GM20000 (cell line): ENCODE measurements at places on chromosomes 12 and 14.
A peak's percentile ranks its signal among the peaks of the same experiment; 100 is the strongest.

DNA sequence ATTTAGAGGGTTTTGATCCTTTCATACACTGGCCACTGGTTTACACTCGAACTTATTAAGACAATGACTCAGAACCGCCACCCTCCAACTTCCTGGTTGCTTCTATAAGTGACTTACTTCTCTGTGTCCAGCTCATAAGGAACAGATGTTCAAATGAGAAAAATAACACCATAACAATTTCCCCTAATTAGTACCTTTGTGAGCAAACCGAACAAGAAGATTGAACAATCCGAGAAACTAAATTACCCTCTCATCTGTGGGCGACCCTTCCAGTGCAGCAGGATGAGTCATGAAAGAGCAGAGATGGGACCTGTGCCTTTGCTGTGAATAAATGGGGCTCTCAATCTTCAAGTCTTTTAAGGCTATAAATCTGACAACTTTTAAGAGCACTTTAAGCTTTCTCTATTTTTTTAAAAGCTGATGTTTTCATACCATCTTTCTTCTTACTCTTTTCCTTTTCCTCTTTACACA is 146.8 kb upstream of the RASSF8 start:
- DNase-seq: peak; percentile 24

GRCh38 chr12:111598637-111599452 is at the start of gene ATXN2:
Gene ATXN2 (minus strand): TSS chr12:111599315. CDS start chr12:111599034, 281 bp downstream.
- peak; percentile 96 for DNase-seq

- DNase-seq: no peak
Measured at GRCh38 chr14:68081489-68081888, 261.9 kb downstream of the RAD51B start.

GRCh38 chr14:36430169-36430568 is 89.9 kb downstream of the NKX2-1 start:
- no peak for DNase-seq

- peak; percentile 45 for DNase-seq
Measured at GRCh38 chr14:71290960-71291466, 383.8 kb downstream of the PCNX1 start.

DNA sequence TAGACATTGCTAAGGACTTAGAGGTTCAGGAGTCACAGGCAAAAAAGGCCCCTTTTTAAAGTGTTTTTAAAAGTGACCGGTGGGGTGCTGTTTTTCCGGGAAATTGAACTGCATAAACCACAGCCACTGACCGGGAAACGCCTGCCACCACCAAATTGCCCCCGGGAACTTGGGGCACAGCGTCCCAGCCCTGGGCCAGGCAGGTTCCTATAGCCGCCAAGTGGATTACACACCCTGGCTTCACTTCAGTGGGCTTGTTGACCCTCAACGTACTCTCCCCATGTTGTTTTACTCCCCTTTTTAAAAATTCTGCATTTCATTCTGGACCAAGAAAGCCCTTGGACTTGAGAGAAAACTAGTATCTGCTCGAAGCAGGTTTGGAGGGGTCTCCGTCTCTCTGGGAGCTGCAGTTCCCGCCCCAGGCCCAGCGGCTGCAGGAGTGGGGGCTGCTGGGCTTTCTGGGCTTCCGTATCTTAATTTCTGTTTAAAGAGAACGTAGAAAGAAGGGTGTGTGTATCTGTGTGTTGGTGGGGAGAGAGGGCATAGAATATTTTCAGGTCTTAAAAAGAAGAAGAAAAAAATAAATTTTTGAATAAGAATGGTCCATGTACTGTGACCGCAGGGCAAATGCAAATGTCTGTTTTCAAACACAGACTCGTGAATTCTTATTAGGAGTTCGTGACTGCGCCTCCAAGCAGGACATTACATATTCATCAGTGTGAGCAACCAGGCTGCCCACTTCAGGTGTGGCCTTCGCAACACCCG is 82.9 kb downstream of the PAPOLA start:
- peak; percentile 1 for DNase-seq

GRCh38 chr14:92173668-92174067 is 51.9 kb downstream of the CPSF2 start:
- no peak for DNase-seq

DNA sequence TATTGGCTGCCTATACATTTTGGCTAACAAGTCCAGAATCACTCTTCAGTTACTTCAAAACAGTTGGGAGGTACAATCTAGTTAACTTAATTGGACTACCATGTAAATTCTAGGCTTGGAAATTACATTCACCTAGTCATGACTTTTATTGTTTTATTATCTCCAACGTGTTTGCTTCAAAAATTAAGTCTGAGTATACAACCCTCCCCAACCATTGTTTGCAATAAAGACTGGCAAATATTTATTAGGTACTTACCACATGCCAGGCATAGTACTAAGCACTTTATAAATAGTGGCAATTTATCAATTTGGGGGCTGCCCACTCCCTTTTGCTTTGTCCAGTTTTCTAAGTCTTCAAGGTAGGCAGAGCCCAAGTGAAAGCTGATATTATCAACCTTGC is 30.3 kb downstream of the TXNDC16 start:
- no peak for DNase-seq

DNA sequence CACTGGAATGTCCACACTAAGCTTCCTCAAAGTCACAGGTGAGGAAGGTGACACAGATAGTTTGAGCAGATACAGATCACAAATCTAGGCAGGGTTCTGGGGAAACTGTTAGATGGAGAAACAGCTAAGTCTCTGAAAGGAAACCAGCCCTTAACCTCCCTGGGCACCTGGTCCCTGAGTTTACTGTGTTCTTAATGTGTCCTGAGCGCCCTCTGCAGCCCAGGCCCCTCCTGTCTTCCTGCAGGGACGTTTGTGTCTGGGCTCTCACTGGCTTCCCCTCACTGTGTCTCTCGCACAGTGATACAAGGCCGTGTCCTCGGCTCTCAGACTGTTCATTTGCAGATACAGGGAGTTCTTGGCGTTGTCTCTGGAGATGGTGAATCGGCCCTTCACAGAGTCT is 684.3 kb downstream of the TMEM121 start:
- DNase-seq: peak; percentile 8

DNA sequence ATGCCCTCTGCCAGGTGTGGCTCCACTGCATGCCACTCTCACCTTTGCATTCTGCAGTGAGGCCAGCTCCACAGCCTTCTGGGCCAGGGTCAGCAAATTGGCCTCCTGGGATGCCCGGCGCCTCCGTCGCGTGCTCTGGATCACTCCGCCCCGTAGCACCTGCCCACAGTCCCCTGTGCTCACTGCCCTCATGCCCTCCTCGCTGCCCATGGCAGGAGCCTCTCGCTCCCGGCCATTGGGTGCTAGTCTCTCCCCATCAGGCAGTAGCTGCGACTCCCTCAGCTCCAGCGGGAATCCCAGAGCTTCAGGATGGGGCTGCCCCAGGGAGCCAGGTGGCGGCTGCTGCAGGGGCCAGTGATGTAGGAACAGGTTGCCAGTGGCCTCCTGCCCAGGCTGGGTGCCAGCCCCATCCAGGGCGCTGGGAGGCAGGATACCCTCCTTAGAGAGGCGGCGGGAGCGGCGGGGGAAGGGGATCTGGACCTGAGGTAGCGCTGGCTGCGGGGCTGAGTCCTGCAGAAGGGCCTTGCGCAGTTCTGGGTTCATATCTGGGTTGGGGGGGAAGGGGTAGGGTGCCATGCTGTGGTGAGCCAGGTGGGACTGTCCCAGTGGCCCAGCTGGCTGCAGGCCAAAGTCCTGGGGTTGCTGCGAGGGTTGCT is 24.5 kb upstream of the PNMA1 start:
- no peak for DNase-seq

- no peak for DNase-seq
Measured at GRCh38 chr12:123142921-123143735, 7.8 kb downstream of the PITPNM2 start.

DNA sequence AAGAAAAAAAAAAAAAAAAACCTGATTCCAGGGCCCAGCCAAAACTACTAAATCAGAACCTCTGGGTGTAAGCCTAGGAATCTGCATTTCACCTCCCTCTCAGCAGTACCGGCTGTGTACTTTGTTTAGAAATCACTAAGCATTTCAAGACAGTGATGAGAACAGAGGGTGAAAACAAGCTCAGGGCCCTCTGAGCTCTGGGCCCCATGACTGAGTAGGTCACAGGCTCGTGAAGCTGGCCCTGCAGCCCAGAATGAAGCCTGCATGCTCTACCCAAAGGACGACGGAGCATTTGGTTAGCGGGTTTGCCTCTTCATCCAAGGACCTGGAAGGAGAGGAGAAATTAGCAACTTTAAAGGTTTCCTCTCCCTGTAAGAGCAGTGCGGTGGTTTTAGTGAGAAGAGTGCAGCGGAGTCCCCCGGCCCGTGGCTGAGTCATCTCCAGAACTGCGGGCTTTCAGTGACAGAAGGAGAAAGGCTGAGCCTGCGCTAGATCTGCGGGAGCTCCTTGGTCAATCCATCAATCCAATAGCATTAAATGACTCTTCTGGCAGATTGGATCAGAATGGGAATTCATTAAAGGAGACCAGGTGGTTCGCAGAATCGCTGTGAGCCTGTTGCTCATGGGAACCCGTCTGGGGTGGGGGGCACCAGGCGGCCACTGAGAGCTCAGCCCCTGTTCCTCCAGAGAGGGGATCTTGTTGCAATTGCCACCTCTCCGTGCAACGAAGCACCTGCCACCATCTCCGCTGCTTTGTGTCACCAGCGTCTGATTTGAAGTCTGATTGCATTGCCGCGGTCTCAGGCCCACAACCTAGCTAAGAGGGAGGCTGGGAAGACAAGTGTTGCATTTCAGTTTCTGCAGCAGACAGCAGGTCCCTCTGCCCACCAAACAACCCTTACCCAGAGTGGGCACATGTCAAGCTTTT is 7.3 kb downstream of the IL31 start:
- DNase-seq: peak; percentile 57

DNA sequence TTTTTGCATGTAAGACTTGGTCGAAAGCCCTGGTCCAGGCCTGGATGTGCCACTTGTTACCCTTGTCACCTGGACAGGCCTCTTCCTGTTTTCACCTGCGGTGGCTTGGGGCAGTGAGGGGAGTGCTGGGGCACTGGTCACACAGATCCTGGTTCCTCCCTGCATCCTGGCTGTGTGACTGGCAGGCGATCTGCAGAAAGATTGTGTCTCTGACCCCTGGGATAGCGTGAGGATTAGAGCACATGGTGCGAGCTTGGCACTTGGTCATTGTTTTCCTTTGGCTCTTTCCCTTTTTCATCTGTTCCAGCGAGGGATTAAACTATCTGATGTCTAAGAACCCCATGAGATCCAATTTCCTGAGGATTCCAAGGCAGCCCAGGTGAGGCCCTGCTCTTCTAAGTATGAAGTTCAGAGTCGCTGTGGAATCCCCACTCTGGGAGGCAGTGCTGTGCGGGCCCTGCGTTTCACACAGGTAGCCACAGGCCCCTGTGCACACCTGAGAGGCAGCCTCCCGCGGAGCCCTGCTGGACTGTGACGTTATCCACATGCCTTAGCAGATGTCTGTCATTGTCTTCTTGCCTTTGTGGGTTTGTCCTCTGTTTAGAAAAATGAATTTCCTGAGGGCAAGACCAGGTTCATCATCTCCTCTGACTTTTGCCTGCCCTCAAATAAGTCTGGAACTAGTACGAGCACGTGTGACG is 288.4 kb downstream of the CACNA1C start:
- DNase-seq: no peak

DNA sequence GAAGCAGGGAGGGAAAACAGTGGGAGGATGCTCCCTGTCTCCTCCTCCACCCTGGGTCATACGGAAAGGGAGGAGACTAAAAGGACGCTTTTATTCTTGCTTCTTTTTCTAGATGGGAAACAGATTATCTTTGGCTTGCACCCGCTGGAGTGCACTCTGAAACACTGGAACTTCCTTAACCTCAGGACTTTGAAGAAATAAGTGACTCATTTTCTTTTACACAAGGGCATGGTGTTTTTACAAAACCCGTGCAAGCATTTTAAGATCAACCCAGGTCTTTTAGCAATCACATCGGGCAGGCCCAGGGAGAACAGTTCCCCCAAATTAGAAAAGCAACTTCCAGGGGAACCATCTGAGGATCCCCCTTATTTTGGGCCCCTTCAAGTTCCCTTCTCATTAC is 80.9 kb upstream of the TSPAN11 start:
- no peak for DNase-seq

DNA sequence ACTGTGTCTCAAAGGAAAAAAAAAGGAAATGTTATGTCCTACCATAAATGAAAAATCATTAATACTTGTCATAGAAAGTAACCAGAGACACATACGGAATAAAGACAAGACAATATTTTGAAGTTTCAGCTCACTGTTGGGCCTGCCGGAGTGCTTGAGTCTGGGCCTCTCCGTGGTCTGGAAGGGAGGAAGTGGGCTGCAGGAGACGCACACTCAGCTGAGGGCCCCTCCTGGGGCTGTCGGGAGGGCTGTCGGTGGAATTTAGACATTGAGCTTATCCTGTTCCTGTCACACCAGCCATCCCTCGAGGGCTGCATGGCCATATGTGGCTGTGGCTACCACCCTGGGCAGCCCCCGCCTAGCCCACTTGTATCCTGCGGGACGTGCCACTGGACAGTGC is 80.6 kb downstream of the DDX51 start:
- no peak for DNase-seq

GRCh38 chr14:54867011-54867410 is 35.6 kb downstream of the GCH1 start:
- no peak for DNase-seq

DNA sequence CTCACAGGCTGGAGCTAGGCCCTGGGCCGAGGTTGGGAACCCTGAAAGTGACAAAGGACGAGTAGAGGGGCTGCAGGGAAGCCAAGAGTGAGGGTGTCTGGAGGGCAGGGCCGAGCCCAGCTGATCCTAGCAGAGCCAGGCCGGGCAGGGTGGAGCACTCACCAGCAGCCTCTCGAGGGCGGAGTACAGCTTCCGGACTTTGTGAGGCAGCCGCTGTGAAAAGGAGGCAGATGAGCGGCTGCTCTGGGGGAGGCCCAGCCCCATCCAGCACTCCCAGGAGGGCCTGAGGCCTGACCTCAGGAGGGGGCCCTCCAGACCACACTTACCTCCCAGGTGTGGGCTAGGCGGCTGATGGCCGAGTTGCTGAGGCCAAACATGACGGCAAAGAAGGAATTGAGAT is 14.7 kb upstream of the ENDOU start:
- DNase-seq: peak; percentile 67

DNA sequence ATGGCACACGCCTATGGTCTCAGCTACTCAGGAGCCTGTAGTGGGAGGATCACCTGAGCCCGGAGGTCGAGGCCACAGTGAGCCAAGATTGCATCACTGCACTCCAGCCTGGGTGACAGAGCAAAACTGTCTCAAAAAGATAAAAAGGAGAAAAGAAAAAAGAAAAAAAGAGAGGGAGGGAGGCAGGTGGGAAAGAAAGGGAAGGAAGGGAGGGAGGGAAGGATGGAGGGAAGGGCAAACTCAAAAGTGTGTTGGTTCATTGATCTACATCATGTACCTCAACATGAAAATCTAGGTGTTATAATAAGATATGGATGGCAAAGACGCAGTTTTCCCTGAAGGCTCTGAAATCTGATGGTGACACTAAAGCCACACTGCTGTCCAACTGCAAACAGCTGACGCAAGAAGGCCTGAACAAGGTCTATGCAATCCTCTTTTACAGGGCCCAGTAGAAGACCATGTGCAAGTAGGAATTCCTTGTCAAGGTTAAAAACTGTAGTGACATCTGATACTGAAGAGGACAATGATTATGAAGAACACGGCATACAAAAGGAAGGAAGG is 143.6 kb downstream of the ITPR2 start:
- DNase-seq: no peak

DNA sequence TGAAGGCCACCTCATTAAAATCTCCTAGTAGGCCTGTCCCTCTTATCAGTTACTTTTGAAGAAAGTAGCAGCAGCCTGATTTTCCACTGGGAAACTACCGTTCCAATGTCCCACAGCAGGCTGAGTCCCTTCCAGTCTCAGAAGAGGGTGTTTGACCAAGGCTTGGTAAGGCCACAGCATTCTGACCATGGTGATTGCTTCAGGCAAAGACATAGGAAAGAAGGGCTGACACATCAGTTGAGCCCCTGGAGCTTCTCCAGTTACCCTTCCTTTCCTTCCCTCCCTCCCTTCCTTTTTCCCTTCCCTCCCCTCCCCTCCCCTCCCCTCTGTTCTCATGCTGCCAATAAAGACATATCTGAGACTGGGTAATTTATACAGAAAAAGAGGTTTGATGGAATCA is 234.3 kb upstream of the NOS1 start:
- DNase-seq: no peak
